ENCODE measurements at places on chromosomes 11 and 22.
A peak's percentile ranks its signal among the peaks of the same experiment; 100 is the strongest.

DNA sequence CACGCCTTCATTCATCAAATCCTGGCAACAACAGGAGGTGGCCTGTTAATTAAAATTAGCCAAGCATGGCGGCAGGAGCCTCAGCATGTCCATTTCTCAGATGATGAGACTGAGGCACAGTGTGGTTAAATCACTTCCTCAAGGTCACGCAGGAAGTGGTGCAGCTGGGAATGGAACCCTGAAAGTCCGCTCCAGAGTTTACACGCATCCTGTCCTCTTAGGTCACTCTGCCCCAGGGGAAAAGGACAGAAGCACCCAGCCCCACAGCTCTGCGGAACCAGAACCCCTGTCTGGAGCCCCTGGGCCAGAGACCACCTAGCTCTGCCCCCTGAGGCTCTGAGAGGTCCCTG is 19.6 kb downstream of the RPL3 start:
- peaks cover 23% of the 10 kb centered on the region for H3K27me3 ChIP-seq
- peaks cover 24% of the 10 kb centered on the region for H3K4me1 ChIP-seq
- H3K36me3 ChIP-seq: peaks cover 2% of the 10 kb centered on the region
- no peak overlapping the region for H3K27ac ChIP-seq
- DNase-seq: no peak

DNA sequence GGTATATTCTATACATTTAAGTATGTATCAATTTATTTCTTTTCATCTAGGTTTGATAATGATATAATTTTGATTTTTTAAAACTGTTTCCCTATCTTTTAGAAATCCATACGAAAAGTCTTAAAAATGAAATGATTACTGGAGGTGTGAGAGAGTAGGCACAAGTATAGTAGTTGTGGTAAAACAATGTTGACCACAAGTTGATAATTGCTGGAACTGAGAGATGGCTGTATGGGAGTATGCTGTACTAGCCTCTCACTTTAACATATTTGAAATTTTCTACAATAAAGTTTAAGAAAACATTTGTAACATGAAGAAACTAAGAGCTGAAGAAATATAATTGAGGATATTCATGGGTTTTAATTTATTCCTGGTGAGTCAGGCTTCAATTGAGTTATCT is 30.0 kb downstream of the FSHB start:
- no peaks in the 10 kb centered on the region for H3K4me1 ChIP-seq
- no peak overlapping the region for H3K4me3 ChIP-seq
- H3K27ac ChIP-seq: no peak overlapping the region
- DNase-seq: no peak

GRCh38 chr11:43920598-43921419 is 21.6 kb upstream of the C11orf96 start:
- H3K27me3 ChIP-seq: no peaks in the 10 kb centered on the region
- no peaks in the 10 kb centered on the region for H3K4me1 ChIP-seq
- peaks cover 34% of the 10 kb centered on the region for H3K36me3 ChIP-seq
- no peak overlapping the region for H3K27ac ChIP-seq
- no peak overlapping the region for H3K4me3 ChIP-seq

DNA sequence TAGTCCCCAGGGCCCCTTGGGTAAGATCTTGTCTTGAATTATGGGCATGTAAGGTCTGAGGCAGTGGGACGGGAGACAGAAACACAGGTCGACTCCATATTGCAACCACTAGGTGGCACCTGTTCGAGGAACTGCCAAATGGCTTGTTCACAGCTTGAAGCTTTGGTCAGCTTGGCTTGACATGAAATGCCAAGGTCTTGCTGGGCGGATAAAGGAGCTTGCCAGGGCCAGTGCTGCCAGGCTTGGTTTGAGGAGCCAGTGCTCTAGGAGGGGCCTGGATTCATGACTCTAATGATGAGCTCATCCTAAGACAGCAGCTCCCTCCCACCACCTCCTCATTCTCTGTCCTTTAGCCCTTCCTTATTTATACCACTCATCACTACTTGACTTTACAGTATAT is 11.9 kb upstream of the NRIP3 start:
- H3K27me3 ChIP-seq: peaks cover 9% of the 10 kb centered on the region
- no peak overlapping the region for H3K4me3 ChIP-seq
- no peak overlapping the region for H3K27ac ChIP-seq
- H3K36me3 ChIP-seq: no peaks in the 10 kb centered on the region

DNA sequence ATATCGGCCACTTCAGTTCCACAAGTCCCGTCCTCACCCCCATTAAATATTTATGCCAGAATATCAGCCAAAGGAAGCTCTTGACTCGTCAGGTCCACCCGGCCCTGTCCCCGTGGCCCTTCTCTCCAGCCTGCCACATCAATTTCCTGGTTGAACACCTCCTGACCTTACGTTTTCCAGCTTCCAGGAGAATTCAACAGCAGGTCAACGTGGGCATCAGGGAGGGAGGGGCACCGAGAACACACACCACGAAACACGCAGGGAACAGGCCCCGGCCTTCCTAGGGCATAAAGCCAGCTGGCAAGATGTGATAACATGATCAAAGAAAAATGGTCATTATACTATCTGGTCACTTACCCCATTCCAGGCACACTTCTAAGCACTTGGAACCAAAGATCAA is 15.3 kb downstream of the SULT4A1 start:
- no peak overlapping the region for H3K4me3 ChIP-seq
- H3K36me3 ChIP-seq: no peaks in the 10 kb centered on the region
- no peaks in the 10 kb centered on the region for H3K4me1 ChIP-seq

GRCh38 chr11:134975866-134976376 is 563.9 kb upstream of the B3GAT1 start:
- no peak for DNase-seq
- H3K36me3 ChIP-seq: no peaks in the 10 kb centered on the region
- H3K27me3 ChIP-seq: peaks cover 32% of the 10 kb centered on the region
- no peak overlapping the region for H3K4me3 ChIP-seq

GRCh38 chr22:29251981-29252911 is 15.5 kb downstream of the RHBDD3 start:
- no peak overlapping the region for H3K27ac ChIP-seq
- peaks cover 2% of the 10 kb centered on the region for H3K36me3 ChIP-seq
- H3K27me3 ChIP-seq: no peaks in the 10 kb centered on the region
- no peak overlapping the region for H3K4me3 ChIP-seq

GRCh38 chr11:122743949-122744348 is 88.4 kb downstream of the UBASH3B start:
- H3K27me3 ChIP-seq: no peaks in the 10 kb centered on the region
- H3K27ac ChIP-seq: no peak overlapping the region
- peaks cover 2% of the 10 kb centered on the region for H3K36me3 ChIP-seq

DNA sequence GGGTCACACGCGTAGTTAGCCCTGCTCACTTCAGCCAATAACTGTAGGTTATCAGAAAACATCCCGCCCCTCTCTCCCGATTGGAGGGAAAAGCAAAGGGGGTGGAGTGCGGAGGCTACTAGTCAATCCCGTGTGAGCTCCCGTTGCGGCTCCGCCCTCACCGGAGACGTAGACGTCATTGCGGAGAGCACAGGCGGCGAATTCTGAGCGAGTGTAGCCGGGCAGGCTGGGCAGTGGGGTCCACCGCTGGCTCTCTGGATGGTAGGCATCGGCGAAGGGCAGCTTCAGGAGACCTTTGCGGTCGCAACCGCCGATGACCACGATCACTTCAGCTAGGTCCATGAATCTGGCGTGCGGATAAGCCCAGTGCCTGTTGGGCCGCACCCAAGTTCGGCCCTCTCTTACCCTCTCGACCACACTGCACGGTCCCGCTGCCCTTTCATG is 4.7 kb downstream of the KLHL35 start:
- peaks cover 11% of the 10 kb centered on the region for H3K36me3 ChIP-seq
- DNase-seq: peak; percentile 38
- H3K4me3 ChIP-seq: peak overlapping the region; percentile 75
- peaks cover 30% of the 10 kb centered on the region for H3K4me1 ChIP-seq

DNA sequence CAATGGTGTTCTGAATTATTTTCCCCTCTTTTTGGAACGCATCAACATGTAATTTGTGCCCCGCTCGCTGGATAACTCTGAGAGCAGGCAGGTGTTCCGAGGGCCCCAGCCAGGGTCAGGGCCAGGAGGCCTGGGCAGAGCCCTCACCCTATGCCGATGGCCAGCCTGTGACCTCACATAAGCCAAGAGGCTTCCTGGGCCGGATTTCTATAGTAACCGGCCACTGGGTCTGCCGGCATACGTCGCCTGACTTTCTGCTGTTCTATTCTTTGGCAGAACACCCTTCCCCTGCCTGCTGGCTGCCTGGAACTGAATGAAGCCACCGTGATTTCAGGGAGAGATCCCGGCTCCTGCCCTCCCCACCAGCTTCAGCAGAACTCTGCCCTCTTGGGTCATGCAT is 375.2 kb downstream of the SHANK2 start:
- H3K4me1 ChIP-seq: no peaks in the 10 kb centered on the region
- peaks cover 34% of the 10 kb centered on the region for H3K27me3 ChIP-seq
- DNase-seq: no peak
- no peak overlapping the region for H3K27ac ChIP-seq
- H3K4me3 ChIP-seq: no peak overlapping the region
- H3K36me3 ChIP-seq: no peaks in the 10 kb centered on the region

DNA sequence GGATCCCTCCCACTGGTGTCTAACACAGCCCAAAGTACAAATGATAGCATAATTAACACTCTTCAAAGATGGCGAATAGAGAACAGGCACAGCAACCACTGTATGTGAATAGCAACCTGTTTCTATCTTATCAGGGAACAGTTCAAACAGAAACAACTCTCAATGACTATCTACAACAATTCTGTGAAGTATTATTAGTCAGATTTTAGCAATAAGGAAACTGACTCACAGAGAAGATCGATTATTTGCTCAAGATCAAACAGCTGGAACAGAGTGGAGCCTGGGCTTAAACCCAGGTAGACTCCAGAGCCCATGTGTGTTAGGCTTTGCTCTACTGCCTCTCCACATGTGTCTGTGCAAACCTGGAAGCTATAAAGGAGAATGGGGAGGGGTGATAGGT is 88.7 kb downstream of the C11orf58 start:
- H3K4me3 ChIP-seq: no peak overlapping the region
- H3K36me3 ChIP-seq: peaks cover 1% of the 10 kb centered on the region
- DNase-seq: no peak
- H3K27me3 ChIP-seq: no peaks in the 10 kb centered on the region
- H3K27ac ChIP-seq: no peak overlapping the region

- peaks cover 5% of the 10 kb centered on the region for H3K36me3 ChIP-seq
- no peak overlapping the region for H3K27ac ChIP-seq
- H3K4me1 ChIP-seq: peaks cover 7% of the 10 kb centered on the region
- no peak overlapping the region for H3K4me3 ChIP-seq
- DNase-seq: no peak
Observed at GRCh38 chr22:40666151-40666848, 13.0 kb upstream of the MCHR1 start.

DNA sequence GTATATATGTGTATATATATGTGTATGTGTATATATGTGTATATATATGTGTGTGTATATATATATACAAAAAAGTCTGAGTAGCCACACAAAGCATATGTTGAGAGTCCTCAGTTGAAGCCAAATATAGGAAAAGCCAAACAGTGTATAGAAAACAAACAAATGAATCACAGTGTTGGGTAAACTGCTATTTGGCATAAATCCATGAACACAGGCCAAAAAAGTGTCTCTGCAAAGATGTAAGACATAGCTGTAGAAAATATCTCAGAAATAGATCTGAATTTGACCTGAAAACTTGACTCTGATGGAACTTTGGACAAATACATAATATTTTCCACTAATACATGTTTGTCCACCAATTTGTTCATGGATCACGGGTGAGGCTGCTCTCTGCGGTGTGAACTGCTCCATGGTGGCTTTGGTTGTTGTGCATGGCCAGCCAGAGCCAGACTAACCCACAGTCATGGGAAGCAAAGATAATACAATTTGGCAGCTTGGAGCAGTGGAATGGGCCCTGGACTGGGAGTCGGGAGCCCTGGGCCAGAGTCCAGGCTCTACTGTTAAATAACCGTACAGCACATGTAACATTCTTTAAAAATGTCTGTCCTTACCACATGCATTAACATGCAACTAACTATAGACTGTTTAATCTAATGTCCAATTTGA is 76.9 kb upstream of the EED start:
- H3K36me3 ChIP-seq: no peaks in the 10 kb centered on the region
- no peak for DNase-seq
